ENCODE measurements at places on chromosomes 3 and 15. TPM values are rescaled to one million over a fixed set of nuclear protein-coding genes. Genes with fewer than 3 reads are reported as not detected.

Gene NR1I2
- total RNA-seq: not detected

Gene PFKFB4
- 1.5 TPM for total RNA-seq

Gene CDCP1
- total RNA-seq: under 0.01 TPM

Gene MST1
- 2.2 TPM for total RNA-seq

Gene GOLGA8T
- total RNA-seq: not detected

Gene LRTM1
- not detected for total RNA-seq

Gene OR5K2
- not detected for total RNA-seq
